SJCRH30 (cell line): ENCODE measurements at places on chromosomes 1 and 21. TPM values are rescaled to one million over a fixed set of nuclear protein-coding genes. Genes with fewer than 3 reads are reported as not detected.

Gene ELOVL1
- total RNA-seq: 43.5 and 46.3 TPM in 2 replicates

Gene OR2T4
- not detected in 2 replicates for total RNA-seq

Gene FCRLB
- total RNA-seq: 5.9 and 6.2 TPM in 2 replicates

Gene SERPINC1
- total RNA-seq: 0.22 and 1.6 TPM in 2 replicates

Gene PTPRF
- total RNA-seq: 32.6 and 34.1 TPM in 2 replicates

Gene KLF17
- total RNA-seq: not detected in 2 replicates

Gene NBPF19
- total RNA-seq: 7.5 and 10.0 TPM in 2 replicates

Gene CA14
- 3.9 and 4.7 TPM in 2 replicates for total RNA-seq

DNA sequence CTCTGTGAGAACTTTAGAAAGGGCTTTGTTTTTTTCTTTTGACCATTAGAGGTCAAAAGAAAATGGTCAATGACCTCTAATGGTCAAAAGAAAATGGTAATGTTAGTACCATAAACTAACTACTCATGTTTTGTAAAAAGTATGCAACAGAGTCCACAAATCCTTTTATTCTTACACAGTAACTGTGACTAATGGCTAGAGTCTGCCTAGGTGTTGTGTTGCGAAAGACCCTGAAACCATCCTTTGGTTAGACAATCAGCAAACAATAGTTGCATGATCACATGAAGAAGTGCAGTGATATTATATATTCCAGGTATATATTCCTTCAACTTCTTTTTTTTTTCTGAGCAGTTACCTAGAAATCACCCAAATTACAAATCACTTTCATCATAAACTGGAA, 40.9 kb downstream of the NEGR1 start:
- no peak for DNase-seq

DNA sequence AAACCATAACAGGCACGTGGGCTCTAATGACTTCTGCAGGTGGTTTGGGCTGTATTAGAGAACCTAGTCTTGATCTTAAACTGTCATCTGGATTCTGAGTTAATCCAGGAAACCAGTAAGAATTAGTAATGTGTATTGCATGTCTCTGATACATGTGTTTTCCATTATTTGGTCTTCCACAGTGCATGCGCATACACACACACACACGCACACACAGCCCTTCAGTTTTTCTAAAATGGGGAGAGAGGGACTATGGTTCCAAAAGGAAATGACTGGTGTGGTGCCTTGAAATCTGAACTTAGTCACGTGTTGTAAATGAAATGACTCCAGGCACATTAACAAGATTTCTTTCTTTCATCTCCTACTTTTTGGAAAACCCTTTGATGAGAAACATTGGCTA, 67.6 kb downstream of the OLFML2B start:
- DNase-seq: no peak

GRCh38 chr1:147822292-147822691, 61.9 kb upstream of the GJA5 start:
- no peak for DNase-seq

DNA sequence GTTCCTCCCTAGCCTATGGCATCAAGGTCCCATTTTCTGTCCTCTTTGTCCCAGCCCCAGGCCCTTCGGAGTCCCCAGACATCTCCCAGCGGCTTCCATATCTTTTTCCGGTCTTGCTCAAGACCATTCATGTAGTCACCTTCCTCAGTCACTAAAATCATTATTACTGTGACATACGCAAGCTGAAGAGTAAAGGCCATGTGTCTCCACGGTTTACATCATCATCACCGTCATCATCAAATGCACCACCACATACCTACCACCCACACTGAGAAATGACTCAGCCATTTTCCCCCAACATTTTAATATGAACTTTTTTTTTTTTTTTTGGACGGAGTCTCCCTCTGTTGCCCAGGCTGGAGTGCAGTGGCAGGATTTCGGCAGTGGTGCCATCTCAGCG, 43.4 kb downstream of the FHAD1 start:
- no peak for DNase-seq

DNA sequence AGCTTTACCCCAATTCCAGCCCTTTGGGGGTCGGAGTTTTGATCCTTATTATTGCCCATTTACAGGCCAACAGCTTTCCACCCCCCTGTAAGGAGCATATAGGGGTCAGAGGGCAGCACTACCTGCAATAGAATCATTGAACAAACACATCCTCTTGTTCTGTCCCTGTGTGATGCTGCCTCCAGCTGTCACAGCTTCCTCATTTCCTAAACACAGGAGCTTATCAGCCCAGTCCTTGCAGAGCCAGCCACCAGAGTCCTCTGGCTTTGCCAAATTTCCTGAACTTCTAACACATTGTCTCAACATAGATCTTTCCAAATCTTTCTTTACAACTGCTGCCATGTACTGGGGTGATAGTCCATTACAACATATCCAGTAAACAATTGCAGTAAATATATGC, 32.8 kb upstream of the PTBP2 start:
- DNase-seq: no peak

DNA sequence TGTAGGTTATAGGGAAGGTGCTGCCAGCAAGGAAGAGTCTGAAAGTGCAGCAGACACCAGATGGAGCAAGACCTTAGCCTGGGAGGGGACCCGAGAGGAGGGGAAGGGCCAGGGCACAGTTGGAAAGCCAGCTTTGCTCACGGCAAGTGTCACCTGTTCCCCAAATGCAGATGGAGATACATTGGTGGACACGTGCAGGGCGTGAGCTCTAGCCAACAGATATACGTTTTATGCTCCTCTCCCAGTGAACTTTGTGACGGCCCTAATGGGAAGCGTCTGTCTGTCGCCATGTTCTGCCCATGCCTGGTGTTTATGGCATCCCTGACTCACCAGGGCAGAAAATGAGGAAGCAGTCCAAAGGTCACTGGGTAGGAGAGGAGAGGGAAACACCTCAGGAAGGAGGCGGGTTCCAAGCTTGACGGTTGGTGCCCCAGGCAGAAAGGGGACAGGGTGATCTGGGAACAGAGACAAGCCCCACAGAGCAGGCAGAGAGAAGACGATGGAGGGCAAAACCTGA, 7.6 kb downstream of the GPA33 start:
- DNase-seq: no peak

DNA sequence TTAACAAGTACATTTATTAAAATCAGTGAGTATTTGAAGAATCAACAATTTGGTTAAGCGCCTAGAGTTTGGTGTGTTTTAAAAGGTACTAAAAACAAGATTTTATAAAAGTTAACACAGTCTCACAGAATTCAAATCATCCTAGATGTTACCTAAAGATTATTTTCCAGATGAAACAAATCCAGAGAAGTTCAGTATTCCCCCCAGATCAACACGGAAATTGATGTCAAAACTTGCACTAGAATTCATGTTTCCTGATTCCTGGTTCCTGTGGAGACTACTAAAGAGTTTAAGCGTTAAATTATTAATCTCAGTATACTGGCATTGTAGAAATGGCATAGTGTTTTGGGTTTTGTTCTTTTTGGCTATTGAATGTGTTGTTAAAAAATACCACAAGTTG, 1.4 kb downstream of the PTBP2 start:
- no peak for DNase-seq

- DNase-seq: no peak
Observed at GRCh38 chr1:112446411-112446810, 50.4 kb downstream of the CTTNBP2NL start.

- DNase-seq: no peak
Observed at GRCh38 chr1:158716335-158716734, 4.2 kb downstream of the OR6K3 start.

DNA sequence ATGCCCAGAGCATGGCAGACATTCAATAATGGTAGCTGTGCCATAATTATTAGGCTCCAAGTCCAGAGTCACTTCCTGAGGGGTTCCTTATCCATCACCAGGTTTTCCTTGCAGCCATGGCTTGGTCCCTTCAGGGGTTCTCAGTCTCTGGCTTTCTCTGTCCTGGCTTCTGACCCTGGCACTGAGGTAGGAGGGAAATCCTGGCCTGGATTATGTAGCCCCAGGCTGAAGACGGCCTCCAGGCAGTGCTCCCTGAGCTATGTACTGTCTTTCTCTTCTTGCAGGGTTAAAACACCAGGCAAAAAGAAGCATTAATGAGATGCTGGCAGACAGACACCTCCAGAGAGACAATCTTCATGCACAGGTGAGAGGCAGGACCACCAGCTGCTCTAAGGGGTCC, 9.5 kb upstream of the PADI3 start:
- peak; percentile 88 for DNase-seq

GRCh38 chr1:11817192-11817591, 11.2 kb downstream of the CLCN6 start:
- no peak for DNase-seq

GRCh38 chr1:103546496-103546895, 21.0 kb downstream of the RNPC3 start:
- no peak for DNase-seq

- no peak for DNase-seq
Observed at GRCh38 chr1:166884040-166884642, 8.1 kb upstream of the TADA1 start.

DNA sequence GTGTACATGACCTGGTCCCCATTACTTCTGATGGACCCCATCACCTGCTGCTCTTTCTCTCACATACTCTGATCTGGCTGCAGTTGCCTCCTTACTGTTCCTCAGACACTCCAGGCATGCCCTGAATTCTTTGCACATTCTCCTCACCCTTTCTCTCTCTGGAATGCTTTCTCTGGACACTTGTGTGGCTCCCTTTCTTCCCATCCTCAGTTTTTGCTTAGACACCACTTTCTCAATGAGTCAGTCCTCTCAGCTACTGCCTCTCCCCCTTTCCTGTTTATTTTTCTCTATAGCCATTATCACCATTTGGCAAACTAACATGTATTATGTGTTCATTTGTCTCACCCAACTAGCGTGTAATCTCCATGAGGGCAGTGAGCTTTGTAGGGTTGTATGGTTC, 28.1 kb downstream of the PLXNA2 start:
- DNase-seq: no peak

DNA sequence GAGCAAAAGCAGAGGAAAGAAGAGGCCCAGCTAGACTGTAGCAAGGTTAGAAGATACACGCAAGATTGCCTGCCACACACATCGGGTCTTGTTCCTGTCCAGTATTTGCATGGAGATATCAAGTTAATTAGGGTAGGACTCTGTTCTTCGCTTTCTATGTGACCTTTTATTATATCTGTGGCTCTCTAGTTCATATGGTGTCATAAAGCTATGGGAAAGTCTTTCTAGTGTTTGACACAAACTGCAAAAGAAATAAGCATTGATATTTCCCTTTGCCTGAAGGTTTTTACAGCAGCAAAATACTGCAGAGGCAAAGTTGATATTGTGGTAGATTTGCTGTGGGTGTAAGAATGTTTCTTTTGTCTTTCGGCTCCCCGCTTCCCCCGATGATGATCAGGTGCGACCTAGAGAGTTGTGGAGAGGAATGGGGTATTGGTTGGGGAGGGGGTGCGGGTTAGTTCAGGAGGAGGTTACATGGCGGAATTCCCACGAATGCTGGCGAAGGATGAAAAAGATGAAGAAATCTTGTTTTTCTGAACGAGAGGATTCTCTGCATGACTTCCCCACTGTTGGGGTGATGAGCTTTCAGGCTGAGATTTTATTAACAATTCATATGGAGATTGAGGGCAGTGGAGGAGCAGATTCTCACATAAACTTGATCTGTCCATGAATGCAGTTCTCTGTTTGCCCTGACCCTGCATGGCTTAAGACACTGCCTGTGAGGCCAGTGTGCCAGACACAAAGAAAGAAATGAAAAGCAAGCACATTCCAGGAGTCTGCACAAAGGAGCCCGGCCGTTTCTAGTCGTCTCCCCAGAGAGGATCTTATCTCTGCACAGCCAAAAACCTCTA, 550.2 kb downstream of the USP25 start:
- DNase-seq: peak; percentile 80

- no peak for DNase-seq
Observed at GRCh38 chr1:192732787-192733186, 76.1 kb upstream of the RGS2 start.

DNA sequence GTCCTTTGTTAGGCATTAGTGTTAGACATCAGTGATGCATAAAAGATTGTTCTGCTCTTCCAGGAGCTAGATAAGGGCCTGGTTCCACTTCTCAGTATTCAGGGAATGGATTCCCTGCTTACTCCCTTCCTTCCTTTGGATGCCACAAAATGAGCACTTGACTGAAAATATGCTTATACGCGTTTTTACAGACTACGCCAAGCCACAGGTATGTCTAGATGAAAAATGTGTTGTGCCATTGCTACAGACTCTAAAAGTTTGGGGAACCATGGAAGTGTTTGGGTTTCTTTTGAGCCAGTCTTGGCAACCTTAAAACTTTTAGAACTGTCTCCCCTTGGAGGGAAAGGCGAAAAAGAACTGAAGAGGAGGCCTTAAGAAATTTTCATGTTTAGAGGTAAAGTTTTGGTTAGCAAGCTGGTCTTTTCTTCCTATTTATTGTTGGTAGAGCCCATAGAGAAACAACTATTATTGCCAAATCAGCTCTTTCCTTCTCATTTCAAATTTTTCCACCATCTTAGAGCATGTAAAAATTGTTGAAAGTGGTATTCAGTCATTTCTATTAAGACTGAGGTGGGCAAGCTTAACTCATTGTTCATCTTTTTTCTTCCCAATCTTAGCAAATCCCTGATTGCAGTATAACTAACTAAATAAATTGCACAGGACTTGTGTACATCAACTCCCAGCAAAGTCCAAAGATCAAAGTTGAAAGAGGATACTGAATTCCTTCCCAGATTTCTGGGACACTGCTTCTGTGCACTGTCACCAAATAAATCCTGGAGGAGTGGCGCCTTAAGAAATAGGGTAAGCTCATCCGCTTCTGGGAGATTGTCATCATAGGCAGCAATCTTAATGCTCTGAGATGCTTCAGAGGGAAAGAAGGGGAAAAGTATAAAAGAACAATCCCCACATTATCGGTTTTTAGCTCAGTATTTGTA, 18.9 kb downstream of the FGGY start:
- DNase-seq: no peak

- DNase-seq: no peak
Observed at GRCh38 chr1:154925335-154926170, 11.0 kb downstream of the PMVK start.

DNA sequence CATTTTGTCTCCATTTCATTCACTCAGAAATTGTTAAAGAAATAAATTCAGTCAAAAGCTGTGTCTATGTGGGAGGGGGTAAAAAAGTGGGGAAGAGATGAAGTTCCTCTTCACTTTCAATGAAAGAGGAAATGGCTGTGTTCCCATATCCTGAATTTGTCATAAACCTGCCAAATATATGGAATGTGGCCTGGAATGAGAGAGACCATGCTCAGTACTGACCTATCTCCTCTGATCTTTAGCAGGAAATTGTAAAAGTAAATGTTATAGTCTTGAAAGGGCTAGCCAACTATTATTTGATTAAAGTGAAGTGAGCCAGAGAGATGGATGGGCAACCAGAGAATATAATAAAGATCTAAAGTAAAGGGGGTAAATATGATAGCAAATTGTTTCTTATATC, 130.3 kb upstream of the C21orf91 start:
- no peak for DNase-seq

GRCh38 chr21:15277466-15277865, 212.7 kb upstream of the NRIP1 start:
- DNase-seq: no peak

GRCh38 chr21:39175154-39175553, 8.1 kb downstream of the PSMG1 start:
- peak; percentile 26 for DNase-seq

GRCh38 chr1:179297105-179297378, 3.4 kb downstream of the SOAT1 start:
- DNase-seq: no peak
